ENCODE measurements at places on chromosomes 12 and 14.

GRCh38 chr14:96246539-96246847, 9.5 kb upstream of the BDKRB1 start:
- DNase-seq: no peak

DNA sequence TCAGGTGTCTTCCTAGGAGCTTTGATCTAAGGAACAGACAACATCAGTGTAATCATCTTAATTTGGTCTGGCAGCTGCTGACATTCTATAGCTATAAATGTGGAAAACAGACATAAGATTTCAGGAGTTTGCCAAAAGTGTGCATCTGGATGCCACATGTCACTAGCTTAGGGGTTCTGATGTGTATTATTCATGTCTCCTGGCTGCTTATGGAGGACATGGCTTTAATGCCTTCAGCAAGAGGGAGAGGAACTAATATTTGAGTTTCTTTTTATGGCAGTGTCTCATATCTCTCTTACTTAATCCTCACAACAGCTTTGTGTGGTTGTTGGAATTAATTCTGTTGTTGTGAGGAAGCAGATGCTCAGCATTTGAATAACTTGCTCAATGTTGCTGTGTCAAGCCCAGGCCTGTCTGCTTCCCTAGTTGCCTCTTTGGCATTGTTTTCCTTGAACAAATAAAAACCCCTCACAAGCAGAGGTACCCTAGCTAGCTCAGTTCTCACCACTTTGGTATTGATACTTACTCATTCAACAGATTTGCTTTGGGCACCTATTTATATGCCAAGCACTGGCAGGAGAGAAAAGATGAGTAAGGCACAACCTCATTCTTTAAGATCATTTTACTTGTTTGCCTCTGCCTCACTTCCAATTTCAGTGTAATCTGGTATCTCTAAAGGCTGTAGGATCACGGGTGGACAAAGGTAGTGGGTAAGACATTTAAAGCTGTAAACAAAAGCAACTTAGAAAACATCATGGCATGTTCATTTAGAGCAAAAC, 39.8 kb upstream of the EID3 start:
- no peak for DNase-seq

DNA sequence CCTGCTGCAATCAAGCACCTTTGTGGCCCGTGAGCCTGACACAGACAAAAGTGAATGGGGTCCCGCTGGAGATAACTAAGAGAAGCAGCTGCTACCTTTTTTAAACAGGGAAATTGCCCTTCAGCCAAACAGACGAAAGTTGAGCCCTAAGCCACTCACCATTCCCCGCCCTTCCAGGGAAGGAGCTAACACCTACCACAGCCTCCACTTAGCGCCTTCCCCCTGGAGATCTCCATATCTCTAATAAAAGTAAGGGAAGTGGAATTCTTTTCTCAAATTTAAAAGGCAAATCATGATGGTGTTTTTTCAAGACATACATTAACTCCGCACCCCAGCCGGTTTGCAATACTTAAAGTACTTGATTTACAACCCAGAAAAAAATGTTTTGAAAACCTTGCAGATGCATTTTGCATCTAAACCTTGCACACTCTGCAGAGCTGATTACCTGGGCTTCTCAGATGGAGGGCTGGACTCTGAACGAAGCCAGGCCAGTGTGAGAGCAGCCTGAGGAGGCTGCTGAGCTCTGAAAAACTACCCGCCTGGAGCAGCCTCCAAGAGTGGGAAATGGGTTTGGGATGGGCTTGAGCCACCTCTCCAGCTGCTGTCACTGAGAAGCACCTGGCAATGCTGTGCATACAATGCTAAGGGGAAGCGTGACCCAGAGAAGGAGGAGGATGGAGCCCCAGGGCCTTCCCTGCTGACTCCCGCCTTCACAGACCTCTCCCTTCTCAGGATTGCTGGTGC, 10.0 kb downstream of the NUAK1 start:
- peak; percentile 90 for DNase-seq

GRCh38 chr12:3294481-3294911, 196.5 kb upstream of the PRMT8 start:
- DNase-seq: peak; percentile 46

- DNase-seq: no peak
Measured at GRCh38 chr12:102896067-102896466, 21.0 kb downstream of the PAH start.

GRCh38 chr12:71321130-71321529, 118.5 kb upstream of the LGR5 start:
- DNase-seq: no peak

GRCh38 chr12:119659289-119659897, 8.5 kb upstream of the PRKAB1 start:
- peak; percentile 21 for DNase-seq

All from NCI-H1417 (cell line).